Stimulated activated CD4-positive, alpha-beta T cell treated with anti-CD3 and anti-CD28 coated beads, Interleukin-12 subunit alpha, Interleukin-12 subunit beta, amount 100 ng/mL, for 4 hours (primary cell): ENCODE measurements at places on chromosomes 7 and 10.
A peak's percentile ranks its signal among the peaks of the same experiment; 100 is the strongest.

DNA sequence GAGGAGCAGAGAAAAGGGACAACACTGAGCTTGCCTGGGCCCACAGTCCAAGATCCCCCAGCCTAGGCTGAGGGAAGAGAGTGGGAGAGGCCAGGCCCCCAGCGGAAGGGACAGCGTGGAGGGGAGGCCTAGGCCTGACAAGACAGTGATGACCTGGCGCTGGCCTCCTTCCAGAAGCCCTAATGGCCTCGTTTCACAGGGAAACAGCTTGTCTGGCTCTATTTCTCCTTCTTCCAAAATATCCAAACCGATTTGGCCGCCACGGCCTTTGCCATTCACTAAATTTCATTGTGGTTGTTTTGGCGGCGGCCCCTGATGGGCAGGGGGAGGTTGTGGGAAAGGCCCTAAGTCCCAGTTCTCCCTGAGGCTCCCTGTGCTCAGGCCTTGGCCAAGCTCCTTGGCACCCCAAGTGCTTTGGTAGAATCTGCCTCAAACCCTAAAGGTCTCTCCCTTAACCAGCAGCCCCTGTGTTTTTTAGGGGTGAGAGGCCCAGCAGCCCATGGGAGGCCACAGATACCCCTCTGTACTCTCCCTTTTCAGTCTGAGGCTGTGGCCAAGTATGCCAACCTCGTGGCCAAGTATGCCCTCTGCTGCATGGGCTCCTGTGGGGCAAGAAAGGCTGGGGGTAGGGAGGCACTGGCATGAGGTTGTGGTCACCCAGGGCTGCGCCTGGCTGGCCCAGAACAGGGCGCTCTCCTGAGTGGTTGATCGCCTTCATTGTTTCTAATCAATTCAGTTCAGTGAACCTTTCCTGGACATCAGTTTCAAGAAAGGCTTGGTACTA lies 37.3 kb downstream of the PAX2 start:
- DNase-seq: no peak

DNA sequence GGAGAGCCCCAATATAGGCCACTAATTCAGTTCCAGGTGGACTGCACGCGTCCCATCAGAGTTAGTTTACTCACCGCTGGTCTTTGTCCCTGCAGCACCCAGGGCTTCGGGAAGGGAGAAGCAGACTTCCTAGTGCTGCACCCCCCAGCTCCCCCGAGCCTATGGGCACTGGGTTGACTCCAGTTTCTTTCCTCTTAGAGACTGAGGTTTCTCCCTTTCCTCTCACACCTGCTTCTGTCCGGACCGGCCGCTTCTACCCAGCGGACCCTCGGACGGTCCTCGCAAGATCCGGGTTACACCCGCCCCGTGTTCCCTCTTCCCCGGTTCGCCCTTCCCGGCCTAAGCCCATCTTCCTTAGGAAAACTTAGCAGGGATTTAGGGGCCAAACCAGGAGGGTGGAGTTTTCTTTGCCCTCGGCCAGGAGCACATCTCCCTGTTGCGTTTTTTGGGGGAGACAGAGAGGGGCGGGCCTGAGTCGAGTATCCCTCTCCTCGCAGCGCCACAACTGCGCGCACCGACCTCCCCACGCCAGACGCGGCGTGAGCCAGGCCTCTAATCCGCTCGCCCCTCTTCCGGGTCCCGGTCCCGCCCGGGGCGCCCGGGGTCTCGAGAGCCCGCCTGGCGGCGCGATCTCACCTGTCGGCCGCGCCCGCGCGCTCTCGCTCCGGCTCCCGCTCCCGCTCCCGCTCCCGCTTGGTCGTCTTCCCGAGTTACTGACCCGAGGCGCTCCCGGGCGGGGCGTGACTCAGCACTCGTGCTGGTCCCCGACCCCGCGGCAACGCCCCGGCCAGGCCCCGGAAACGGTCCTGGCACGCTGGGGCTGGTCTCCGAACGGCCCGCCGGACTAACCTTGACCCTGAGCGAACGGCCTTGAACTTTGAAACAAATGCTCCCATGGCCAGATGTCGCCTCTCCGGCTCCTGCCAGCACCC lies at the start of gene AIFM2:
TSS of gene AIFM2 (minus strand) at position 728 of the 932 bp plus-strand sequence. CDS start 8,741 bp downstream, outside the sequence.
- peak; percentile 36 for DNase-seq

DNA sequence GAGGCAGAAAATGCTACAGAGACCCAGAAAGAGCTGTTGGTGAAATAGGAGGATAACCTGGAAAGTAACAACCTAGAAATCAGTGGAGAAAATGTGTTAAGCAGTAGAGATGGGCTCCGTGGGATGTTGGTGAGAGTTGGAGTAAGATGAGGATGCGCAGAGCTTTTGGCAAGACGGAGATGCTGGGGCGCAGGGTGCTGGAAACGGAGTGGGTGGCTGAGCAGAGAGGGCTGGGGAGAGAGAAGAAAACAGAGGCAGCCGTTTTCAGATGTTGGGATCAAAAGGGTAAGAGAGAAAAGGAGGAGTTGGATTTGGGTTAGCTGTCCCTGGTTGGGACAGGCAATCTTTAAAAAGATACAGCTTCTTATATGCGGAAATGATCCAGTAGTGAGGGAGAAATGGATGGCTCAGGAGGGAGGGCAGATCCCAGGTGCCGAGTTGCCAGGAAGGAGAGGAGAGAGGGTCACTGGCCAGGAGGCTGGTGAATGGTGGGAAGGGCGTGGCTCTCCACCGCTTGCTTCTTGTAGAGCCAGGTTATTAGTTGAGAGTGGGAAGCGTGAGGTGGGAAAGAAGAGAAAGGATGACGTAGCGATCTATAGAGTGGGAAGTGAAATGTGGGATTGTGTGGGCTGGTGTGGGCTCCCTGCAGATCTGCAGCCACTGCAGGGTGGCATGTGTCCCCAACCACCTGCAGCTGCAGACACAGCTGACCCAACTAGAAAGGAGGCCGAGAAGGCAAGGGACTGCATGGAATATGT lies 182.2 kb upstream of the SVIL start:
- no peak for DNase-seq

- no peak for DNase-seq
Observed at GRCh38 chr7:98479318-98479717, 78.4 kb upstream of the BAIAP2L1 start.

DNA sequence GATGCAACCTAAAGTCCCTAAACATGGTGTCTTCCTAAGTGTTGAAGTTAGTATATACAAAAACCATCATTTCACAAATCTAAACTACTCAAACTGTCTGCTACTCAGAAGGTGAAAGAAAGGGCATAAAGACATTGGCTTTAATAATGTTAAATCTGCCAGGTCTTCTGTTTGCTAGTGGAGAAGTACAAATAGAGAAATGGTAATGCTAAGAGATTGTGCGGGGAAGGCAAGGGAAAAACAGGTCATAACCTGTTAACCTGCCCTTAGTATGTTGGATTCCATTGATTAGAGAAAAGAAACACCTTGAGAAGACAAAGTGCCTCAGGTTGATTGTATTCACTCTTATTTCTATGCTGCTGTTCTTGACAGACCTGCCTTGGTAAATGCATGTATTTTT lies 80.3 kb downstream of the CALD1 start:
- DNase-seq: no peak

GRCh38 chr7:134850066-134850465 lies 70.6 kb downstream of the CALD1 start:
- no peak for DNase-seq

- DNase-seq: no peak
Observed at GRCh38 chr7:49520951-49521350, 252.5 kb upstream of the VWC2 start.

GRCh38 chr7:98366562-98366938 lies 34.3 kb downstream of the BAIAP2L1 start:
- no peak for DNase-seq

DNA sequence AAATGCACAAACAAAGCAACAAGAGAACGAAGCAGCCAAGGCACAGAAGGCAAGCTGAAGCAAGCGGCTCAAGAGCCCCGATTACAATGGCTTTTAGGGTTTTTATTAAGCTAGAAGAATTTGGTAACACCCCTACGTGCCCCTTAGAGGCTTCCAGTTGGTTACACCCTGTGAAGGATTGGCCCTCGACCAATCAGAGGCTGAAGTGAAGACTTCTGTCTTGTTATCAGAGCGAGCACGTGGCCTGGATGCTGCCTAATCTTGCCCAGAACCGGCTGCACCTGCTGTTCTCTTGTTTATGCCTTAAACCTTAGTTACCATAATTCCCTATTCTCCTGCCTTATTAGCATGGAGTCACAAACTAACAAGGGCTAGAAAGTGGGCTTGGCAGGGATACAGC lies 21.4 kb downstream of the KCNK18 start:
- DNase-seq: no peak

GRCh38 chr10:76624470-76624869 lies 1013.1 kb downstream of the KCNMA1 start:
- DNase-seq: no peak

DNA sequence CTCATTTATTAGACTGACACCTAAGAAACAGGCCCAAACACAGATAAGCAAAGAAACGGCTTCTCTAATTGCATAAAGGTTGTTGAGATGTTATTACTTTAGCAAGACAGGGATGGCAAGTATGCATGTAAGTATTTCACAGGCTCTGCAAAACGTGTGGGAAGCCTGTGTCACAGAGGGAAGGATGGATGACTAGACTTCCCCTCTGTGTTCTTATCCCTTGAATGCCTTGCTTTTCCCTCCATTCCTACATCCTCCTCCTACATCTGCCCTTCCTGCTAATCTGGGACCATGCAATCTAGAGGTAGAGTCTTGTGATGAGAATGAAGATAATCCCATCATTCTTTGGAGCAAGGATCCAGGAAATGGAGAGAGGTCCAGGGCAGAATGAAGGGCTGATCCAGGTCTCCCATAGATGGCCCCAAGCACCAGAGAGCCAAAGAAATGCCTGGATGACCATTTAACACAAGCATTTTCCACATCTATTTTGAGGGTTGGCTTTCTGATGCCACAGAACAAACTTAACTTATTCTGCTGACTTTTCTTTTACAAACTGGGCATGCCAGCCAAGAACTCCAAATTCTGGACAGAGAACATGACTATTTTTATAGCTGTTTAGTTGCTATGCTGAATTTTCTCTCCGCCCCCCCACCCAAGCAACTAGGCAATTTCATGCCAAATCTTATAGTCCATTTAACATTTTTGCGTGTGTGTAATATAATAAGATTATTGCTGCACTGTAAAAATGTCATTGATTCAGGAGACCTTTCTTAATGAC lies 48.1 kb downstream of the NRP1 start:
- DNase-seq: no peak

DNA sequence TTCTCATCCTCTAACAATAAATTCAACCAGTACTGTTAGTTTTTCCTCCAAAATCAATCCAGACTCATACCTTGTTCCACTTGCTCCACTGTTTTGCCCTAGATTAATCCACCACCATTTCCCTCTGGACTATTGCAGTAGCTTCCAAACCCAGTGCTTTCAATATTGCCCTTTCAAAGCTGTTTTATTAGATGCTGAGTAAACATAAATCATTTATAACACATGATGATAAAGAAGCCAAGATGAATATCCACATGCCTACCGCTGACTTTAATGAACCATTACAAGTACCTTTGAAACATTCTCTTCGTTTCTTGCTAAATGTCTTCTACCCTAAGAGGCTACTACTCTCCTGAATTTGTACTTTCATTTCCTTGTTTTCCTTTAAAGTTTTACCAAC lies 174.2 kb upstream of the FAM171A1 start:
- no peak for DNase-seq

- no peak for DNase-seq
Observed at GRCh38 chr10:108338146-108338545, 1173.6 kb upstream of the SORCS1 start.

DNA sequence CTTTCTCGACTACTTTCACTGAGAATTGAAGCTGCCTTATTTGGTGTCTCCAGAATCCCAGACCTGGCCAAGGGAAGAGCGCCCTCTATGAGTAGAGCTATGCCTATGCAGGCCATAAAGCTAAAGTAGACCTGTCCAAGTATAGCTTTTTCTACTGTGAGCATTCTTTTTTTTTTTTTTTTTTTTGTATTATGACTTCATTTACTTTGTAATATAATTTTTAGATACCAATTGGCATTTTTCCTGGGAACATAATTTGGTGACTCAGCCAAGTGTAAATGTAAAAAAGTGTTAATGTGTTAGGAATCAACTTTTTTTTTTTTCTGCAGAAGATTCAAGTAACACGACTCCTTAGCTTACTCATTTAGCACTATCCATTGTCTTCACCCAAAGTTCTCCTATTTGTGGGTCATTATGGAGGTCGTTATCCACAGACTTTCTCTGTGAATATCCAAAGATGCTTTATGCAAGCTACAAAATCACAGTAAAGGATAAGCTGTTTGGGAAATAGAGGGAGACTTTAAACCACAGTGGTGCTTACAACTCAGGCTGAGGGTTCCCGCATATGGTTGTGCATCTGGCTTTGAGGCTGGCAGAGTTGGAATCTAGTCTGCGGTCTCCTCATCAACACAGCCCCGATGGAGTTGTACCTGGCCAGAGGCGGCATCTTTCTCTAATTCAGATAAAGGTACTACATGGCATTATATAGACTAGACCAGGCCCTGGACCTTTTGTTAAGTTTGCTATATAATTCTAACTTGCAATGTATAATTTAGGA lies 1040.2 kb upstream of the SORCS1 start:
- no peak for DNase-seq

- no peak for DNase-seq
Observed at GRCh38 chr7:1536743-1537534, 6.4 kb downstream of the MAFK start.

DNA sequence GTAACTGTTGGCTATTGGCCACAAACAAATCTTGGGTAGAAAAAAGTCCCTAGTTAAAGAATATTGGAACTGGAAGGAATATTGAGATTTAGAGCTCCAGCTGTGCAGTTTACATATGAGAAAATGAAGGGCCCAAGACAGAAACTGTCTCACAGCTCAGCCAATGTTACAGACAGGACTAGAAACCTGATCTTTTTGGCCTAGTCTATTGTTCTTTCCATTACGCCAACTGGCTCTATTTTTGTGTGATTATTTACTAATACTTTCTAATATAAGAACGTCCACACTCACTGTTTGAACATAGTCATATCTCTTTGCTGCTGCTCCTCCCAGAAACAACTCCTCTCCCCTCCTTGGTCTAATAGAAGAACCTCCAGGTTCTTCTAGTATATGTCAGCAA lies 1.2 kb downstream of the WEE2 start:
- no peak for DNase-seq

GRCh38 chr7:73728551-73728950 lies 9.1 kb upstream of the STX1A start:
- no peak for DNase-seq

- no peak for DNase-seq
Observed at GRCh38 chr7:87506246-87507180, 31.0 kb upstream of the ABCB4 start.

DNA sequence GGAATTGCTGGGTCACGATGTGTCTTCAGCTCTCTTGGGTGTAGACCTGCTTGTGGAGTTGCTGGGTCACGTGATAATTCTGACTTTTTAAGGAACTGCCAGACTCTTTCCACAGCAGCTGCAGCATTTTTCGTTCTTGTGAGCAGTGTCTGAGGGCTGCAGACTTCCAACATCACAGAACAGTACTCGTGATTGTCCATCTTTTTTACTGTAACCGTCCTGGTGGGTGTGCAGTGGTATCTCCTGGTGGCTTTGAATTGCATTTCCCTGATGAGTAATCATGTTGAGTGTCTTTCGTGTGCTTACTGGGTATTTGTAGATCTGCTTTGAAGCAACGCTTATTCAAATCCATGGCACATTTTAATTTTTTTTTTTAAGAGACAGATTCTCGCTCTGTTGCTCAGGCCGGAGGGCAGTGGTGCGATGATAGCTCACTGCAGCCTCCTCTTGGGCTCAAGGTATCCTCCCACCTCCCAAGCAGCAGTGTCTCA lies 22.7 kb downstream of the INPP5A start:
- no peak for DNase-seq
